Upper lobe of right lung (tissue), 1 donor: ENCODE measurements at places on chromosomes 2 and 18. TPM values are rescaled to one million over a fixed set of nuclear protein-coding genes. Genes with fewer than 3 reads are reported as not detected.

PLEK gene
- total RNA-seq = 32.9 TPM

EHD3 gene
- total RNA-seq = 13.0 TPM

SERPINB10 gene
- not detected for total RNA-seq

RAX gene
- total RNA-seq = not detected

VSNL1 gene
- 1.2 TPM for total RNA-seq

GRCh38 chr2:178913049-178913441 is 105.8 kb upstream of the TTN start:
- H3K4me3 ChIP-seq = no peak overlapping the region
- no peaks in the 10 kb centered on the region for H3K36me3 ChIP-seq
- no peak for DNase-seq

- H3K27me3 ChIP-seq = no peaks in the 10 kb centered on the region
- H3K36me3 ChIP-seq = no peaks in the 10 kb centered on the region
- H3K4me1 ChIP-seq = no peaks in the 10 kb centered on the region
- no peak overlapping the region for H3K27ac ChIP-seq
- no peak for DNase-seq
- no peak overlapping the region for H3K4me3 ChIP-seq
Observed at GRCh38 chr18:5865521-5865920, 29.8 kb downstream of the TMEM200C start.

DNA sequence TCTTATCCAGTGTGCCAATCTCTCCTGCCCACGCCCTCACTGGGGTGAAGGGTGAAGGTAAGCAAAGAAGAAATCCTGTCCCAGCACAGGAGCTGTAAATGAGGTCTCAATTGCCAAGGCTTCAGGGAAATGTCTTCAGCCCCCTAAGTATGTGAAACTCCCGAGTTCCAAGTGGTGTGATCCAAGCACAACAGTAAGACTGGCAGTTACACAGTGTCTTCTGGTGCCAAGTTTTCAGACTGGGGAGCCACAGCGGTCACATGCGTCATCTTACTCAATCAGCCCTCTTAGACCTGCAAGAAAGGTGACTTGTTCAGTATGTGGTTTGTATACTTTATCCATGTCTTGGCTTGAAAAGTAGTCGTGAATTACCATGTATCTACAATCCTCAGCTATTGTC is 55.0 kb upstream of the SPRED2 start:
- DNase-seq = no peak
- no peaks in the 10 kb centered on the region for H3K36me3 ChIP-seq
- no peaks in the 10 kb centered on the region for H3K4me1 ChIP-seq
- H3K27me3 ChIP-seq = no peaks in the 10 kb centered on the region
- H3K4me3 ChIP-seq = no peak overlapping the region

GRCh38 chr2:176096986-176097819 is 2.4 kb upstream of the HOXD12 start:
- DNase-seq = peak; percentile 80
- H3K27ac ChIP-seq = no peak overlapping the region
- peaks cover 23% of the 10 kb centered on the region for H3K4me1 ChIP-seq

DNA sequence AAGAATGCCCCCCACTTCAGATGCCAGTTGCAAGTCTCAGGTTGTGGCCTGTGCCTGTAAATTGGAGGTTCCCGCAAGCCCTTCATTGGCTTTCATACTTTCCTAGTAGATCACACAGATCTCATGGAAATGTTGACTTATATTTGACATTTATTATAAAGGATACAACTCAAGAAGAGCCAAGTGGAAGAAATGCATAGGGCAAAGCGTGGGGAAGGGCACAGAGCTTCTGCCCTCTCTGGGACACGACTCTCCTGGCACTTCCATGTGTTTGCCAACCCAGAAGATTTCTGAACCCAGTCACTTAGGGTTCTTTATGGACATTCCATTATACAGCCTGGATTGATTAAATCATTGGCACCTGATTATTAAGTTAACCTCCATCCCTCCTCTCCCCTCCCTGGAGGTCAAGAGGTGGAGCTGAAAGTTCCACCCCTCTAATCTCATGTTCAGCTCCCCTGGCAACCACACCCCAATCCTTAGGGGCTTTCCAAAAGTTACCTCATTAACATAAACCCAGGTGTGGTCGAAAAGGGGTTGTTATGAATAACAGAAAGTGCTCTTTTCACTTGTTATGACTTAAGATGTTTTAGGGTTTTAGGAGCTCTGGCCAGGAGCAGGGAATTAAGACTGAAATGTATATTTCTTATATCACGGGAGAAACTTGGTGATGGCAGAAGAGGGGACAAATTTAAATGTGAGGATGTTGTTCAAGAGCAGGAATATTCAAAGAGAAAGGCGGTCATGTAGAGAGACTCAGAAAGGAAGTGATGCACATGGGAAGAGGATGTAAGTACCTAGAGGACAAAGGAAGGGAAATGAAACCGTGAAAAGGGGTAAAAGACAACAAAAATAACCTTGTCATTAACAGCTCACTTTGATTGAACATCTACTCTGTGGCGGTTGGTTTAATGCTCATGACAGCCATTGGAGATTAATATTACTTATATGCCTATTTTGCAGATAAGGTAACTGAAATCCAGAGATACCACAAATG is 31.8 kb downstream of the SP100 start:
- peaks cover 92% of the 10 kb centered on the region for H3K36me3 ChIP-seq
- no peaks in the 10 kb centered on the region for H3K4me1 ChIP-seq
- no peak for DNase-seq
- no peak overlapping the region for H3K4me3 ChIP-seq
- no peak overlapping the region for H3K27ac ChIP-seq

GRCh38 chr2:215915441-215915840 is 97.9 kb downstream of the MREG start:
- no peak overlapping the region for H3K27ac ChIP-seq
- H3K4me3 ChIP-seq = no peak overlapping the region
- no peak for DNase-seq
- no peaks in the 10 kb centered on the region for H3K4me1 ChIP-seq
- no peaks in the 10 kb centered on the region for H3K36me3 ChIP-seq

GRCh38 chr18:67514901-67515540 is 1.5 kb downstream of the DSEL start:
- peaks cover 9% of the 10 kb centered on the region for H3K4me1 ChIP-seq

DNA sequence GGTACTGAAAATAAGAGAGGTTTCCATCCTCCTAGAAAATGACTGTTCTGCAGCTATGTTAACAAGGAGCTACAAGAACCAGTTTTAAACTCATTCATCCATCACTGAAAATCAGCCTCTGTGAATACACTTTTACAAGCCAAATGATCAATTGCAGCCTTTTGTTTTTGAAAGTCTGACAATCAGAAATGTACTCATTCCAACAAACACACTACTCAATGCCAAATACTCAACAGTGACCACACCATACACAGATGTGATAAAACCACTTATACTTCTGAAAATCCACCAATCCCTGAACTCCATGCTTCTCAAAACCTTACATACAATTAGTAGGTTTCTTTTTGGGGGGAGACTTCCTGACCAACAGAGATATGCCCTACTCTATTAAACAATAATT is 663.9 kb upstream of the CHAC2 start:
- no peak overlapping the region for H3K4me3 ChIP-seq
- H3K36me3 ChIP-seq = no peaks in the 10 kb centered on the region
- no peaks in the 10 kb centered on the region for H3K4me1 ChIP-seq
- no peak for DNase-seq

- no peak overlapping the region for H3K27ac ChIP-seq
- H3K4me1 ChIP-seq = no peaks in the 10 kb centered on the region
- no peak for DNase-seq
Observed at GRCh38 chr2:174919947-174920595, 85.1 kb downstream of the CHN1 start.

GRCh38 chr2:99878581-99879350 is 263.6 kb downstream of the AFF3 start:
- no peaks in the 10 kb centered on the region for H3K36me3 ChIP-seq
- no peak overlapping the region for H3K27ac ChIP-seq
- H3K4me1 ChIP-seq = no peaks in the 10 kb centered on the region
- no peak for DNase-seq

DNA sequence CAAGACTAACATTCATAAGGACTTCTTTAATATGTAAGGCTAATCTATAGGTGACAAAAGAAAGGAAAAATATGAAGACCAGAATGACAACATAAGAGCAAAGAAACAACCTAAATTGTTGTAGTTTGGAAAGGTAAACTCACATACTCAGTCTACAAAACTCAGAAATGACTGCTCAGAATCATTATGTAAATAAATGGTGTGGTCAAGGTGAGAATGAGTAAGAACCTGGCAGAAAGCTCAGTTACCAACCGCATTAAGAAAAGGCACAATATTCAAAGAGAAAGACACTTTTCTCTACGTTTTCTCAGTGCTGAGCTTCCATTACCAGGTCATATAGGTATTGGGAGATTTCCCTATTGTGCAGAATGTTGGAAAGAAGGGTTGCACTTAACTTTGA is 15.8 kb downstream of the ATF2 start:
- H3K4me1 ChIP-seq = peaks cover 12% of the 10 kb centered on the region
- H3K4me3 ChIP-seq = no peak overlapping the region
- H3K27ac ChIP-seq = no peak overlapping the region
- no peaks in the 10 kb centered on the region for H3K27me3 ChIP-seq

- no peak for DNase-seq
- no peaks in the 10 kb centered on the region for H3K27me3 ChIP-seq
- H3K4me3 ChIP-seq = no peak overlapping the region
- H3K36me3 ChIP-seq = no peaks in the 10 kb centered on the region
- H3K4me1 ChIP-seq = peaks cover 18% of the 10 kb centered on the region
Observed at GRCh38 chr18:74493689-74494088, 2.5 kb upstream of the CNDP2 start.

- DNase-seq = no peak
- H3K27me3 ChIP-seq = no peaks in the 10 kb centered on the region
- no peaks in the 10 kb centered on the region for H3K4me1 ChIP-seq
Observed at GRCh38 chr2:221323513-221323912, 248.6 kb downstream of the EPHA4 start.

DNA sequence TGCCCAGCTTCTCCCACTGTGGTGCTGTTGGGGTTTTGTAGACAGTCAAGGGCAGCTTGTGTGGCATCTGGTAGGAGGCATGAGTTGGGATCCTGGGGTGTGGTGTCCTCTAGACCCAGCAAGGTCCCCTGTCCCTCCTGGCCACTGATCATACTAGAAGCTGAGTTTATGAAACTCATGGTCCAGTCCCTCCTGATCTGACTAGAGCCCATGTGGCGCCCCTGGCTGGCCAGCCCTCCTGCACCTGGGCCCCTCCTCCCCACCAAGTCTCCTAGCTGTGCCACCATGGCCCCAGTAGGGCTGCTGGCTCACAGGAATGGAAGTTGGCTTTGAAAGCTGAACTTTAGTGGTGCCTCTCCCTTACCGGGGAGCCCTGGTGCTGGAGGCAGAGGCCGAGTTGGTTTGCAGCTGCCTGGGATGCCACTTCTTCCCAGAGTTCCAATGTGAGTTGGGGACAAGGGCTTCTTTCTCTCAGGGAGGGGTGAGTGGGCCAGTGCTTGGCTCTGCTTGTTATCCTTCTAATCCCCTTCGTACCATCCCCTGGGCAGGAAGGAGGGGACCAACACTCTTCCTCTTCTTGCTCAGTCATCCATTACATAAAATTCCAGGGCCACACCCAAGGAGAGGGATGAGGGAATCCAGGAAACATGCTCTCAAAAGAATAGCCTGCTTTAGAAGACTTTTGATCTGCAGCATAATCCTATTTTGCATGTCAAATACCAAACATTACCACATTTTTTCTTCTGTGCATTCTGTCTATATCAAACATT is 37.5 kb upstream of the HAAO start:
- H3K27me3 ChIP-seq = no peaks in the 10 kb centered on the region
- peaks cover 6% of the 10 kb centered on the region for H3K4me1 ChIP-seq
- no peak for DNase-seq
- no peaks in the 10 kb centered on the region for H3K36me3 ChIP-seq

GRCh38 chr2:240810621-240811020 is 9.4 kb downstream of the KIF1A start:
- H3K4me3 ChIP-seq = no peak overlapping the region
- peaks cover 7% of the 10 kb centered on the region for H3K27me3 ChIP-seq
- H3K4me1 ChIP-seq = no peaks in the 10 kb centered on the region
- H3K36me3 ChIP-seq = no peaks in the 10 kb centered on the region
- peak; percentile 23 for DNase-seq
- H3K27ac ChIP-seq = no peak overlapping the region

DNA sequence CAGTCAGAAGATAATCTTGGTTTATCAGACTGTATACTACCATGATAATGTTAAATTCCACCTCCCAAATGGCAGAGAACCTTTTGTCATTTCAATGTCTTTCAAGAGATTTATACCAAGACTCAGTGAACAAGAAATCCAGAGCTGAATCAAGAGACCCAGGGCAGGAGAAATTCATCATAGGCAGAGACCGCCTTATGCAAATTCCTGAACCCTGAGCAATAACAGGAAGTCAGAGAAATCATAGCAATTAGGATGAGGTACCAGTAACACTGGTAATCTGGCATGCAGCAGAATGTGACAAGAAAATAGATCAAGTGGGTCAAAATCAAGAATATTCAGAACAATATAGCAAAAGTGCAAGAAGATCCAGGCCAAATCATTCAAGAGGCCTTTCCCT is 412.4 kb upstream of the LRATD1 start:
- no peak for DNase-seq
- H3K4me1 ChIP-seq = no peaks in the 10 kb centered on the region
- no peaks in the 10 kb centered on the region for H3K36me3 ChIP-seq
- no peak overlapping the region for H3K4me3 ChIP-seq
- no peak overlapping the region for H3K27ac ChIP-seq

- H3K4me3 ChIP-seq = no peak overlapping the region
- DNase-seq = no peak
- no peaks in the 10 kb centered on the region for H3K4me1 ChIP-seq
- H3K27ac ChIP-seq = no peak overlapping the region
- no peaks in the 10 kb centered on the region for H3K27me3 ChIP-seq
Observed at GRCh38 chr18:64132871-64133270, 16.0 kb downstream of the LINC00305 start.

DNA sequence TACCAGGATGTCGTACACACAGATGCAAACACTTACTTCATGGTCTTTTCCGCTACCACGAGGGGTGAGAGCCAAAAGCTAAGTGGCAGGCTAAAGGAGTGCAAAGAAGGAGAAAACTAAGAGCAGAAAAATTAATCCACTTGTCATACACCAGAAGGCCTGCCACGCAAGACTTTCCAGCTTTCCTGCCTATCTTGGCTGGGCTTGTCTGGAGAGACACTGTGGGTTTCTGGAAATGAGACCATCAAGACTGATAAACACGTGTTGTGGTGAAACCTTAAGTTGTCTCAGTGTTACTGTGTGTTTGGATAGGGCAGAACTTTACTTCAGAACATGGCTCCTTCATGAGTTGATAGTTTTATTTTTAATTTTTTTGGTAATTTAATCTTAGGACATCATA is 175.6 kb downstream of the FMNL2 start:
- no peaks in the 10 kb centered on the region for H3K36me3 ChIP-seq
- DNase-seq = no peak
- H3K27me3 ChIP-seq = no peaks in the 10 kb centered on the region
- no peak overlapping the region for H3K4me3 ChIP-seq
- no peak overlapping the region for H3K27ac ChIP-seq

- H3K36me3 ChIP-seq = no peaks in the 10 kb centered on the region
- H3K27me3 ChIP-seq = no peaks in the 10 kb centered on the region
- no peak overlapping the region for H3K27ac ChIP-seq
- no peak overlapping the region for H3K4me3 ChIP-seq
- no peaks in the 10 kb centered on the region for H3K4me1 ChIP-seq
Observed at GRCh38 chr2:136486115-136486514, 279.2 kb upstream of the THSD7B start.

- peak; percentile 77 for DNase-seq
- H3K27ac ChIP-seq = no peak overlapping the region
- H3K4me3 ChIP-seq = no peak overlapping the region
- H3K36me3 ChIP-seq = no peaks in the 10 kb centered on the region
Observed at GRCh38 chr18:74081966-74082741, 65.5 kb downstream of the FBXO15 start.

- peak overlapping the region; percentile 74 for H3K4me3 ChIP-seq
- DNase-seq = no peak
- peaks cover 23% of the 10 kb centered on the region for H3K36me3 ChIP-seq
- peak overlapping the region; percentile 93 for H3K27ac ChIP-seq
- H3K4me1 ChIP-seq = peaks cover 35% of the 10 kb centered on the region
Observed at GRCh38 chr2:96636551-96637171, 1.5 kb downstream of the KANSL3 start.
